Testis (tissue), 5 donors: ENCODE measurements at places on chromosomes 2 and 18.

GRCh38 chr2:159381574-159381973 is 95.1 kb upstream of the WDSUB1 start:
- no peaks in the 10 kb centered on the region for H3K36me3 ChIP-seq
- no peaks in the 10 kb centered on the region for H3K4me1 ChIP-seq
- DNase-seq, result no peak
- H3K4me3 ChIP-seq, result no peak overlapping the region
- H3K27me3 ChIP-seq, result no peaks in the 10 kb centered on the region

DNA sequence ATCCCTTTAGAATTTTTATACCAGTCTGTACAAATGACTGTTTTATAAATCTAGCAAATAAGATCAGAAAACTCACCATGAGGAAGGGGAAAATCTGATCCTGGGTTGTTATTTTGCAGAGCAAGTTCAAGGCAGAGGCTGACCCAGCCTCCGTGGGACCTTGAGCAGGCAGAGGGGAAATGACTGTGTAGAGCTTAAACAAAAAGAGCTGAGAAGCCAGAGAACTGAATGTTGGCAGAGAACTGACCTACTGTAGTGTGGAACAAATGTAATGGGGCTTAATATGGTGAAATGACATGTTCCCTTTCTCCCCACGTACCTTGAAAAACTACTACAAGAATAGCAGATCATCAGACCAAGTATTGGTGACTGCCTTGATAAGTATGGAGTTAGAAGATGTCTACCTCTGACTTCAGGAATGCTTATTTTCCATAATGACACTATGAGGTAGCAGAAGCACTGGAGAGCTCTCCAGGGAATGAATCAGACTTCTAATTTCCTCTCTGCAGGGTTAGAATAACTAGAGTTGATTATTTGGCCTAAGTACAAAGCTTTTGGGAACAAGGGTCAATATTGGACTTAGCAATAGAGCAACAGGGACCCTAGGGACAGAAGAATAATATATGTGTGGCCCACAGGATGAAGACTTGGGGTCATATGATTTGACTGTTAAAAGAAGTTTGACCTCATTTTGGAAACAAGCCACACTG is 304.4 kb downstream of the CCDC178 start:
- DNase-seq, result no peak
- H3K4me1 ChIP-seq, result no peaks in the 10 kb centered on the region
- no peak overlapping the region for H3K27ac ChIP-seq
- no peak overlapping the region for H3K4me3 ChIP-seq
- no peaks in the 10 kb centered on the region for H3K27me3 ChIP-seq

- no peak overlapping the region for H3K27ac ChIP-seq
- no peaks in the 10 kb centered on the region for H3K36me3 ChIP-seq
- H3K27me3 ChIP-seq, result no peaks in the 10 kb centered on the region
- DNase-seq, result no peak
These were observed 49.8 kb downstream of the USP34 start for GRCh38 chr2:61420991-61421544.

- H3K4me1 ChIP-seq, result no peaks in the 10 kb centered on the region
- H3K27me3 ChIP-seq, result no peaks in the 10 kb centered on the region
- no peaks in the 10 kb centered on the region for H3K36me3 ChIP-seq
- no peak overlapping the region for H3K4me3 ChIP-seq
- H3K27ac ChIP-seq, result no peak overlapping the region
These were observed 336.4 kb downstream of the EIPR1 start for GRCh38 chr2:3041246-3041645.

DNA sequence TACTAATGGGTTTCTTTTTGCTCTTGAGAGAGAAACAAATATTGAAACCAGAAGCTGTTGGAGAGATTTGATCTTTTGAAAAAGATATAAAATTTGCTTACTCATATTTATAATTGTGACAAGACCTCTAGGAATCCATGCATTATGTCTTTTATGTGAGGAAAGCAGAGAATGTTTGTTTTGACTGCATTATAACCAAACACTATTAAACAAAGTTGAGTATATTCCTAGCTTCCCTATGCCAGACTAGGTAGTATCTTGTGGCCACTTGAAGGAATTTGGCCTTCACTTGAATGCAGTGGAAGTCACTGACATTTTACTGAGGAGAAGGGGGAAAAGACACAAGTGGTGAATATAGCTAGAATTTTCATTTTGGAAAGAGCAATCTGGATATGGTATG is 521.8 kb upstream of the ZEB2 start:
- no peaks in the 10 kb centered on the region for H3K4me1 ChIP-seq
- no peaks in the 10 kb centered on the region for H3K27me3 ChIP-seq
- H3K36me3 ChIP-seq, result no peaks in the 10 kb centered on the region
- H3K27ac ChIP-seq, result no peak overlapping the region
- DNase-seq, result no peak
- H3K4me3 ChIP-seq, result no peak overlapping the region

DNA sequence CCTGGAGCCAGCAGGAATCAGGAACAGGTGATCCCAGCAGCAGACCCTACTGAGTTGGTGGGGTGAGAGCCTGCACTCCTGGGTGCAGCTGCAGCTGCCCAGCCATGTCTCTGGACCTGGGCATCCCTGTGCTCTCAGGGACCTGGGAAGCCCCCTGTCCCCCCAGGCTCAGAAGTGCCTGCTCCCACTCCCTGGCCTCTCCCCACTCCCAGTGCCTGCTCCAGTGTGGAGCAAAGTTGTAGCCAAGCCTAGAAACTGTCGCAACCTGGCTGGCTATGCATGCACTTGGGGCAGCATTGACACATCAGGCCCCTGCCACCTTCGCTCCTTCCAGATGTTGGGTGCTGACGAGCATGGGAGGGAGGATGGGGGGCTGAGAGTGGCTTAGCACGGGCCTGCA is 1124.7 kb upstream of the ACVR2A start:
- no peak overlapping the region for H3K27ac ChIP-seq
- no peaks in the 10 kb centered on the region for H3K4me1 ChIP-seq
- DNase-seq, result no peak
- no peaks in the 10 kb centered on the region for H3K27me3 ChIP-seq
- H3K36me3 ChIP-seq, result no peaks in the 10 kb centered on the region
- H3K4me3 ChIP-seq, result no peak overlapping the region

GRCh38 chr2:241810307-241811200 is 1.6 kb downstream of the NEU4 start:
- H3K36me3 ChIP-seq, result no peaks in the 10 kb centered on the region
- DNase-seq, result no peak
- no peaks in the 10 kb centered on the region for H3K27me3 ChIP-seq
- H3K4me1 ChIP-seq, result peaks cover 19% of the 10 kb centered on the region
- no peak overlapping the region for H3K27ac ChIP-seq
- no peak overlapping the region for H3K4me3 ChIP-seq

DNA sequence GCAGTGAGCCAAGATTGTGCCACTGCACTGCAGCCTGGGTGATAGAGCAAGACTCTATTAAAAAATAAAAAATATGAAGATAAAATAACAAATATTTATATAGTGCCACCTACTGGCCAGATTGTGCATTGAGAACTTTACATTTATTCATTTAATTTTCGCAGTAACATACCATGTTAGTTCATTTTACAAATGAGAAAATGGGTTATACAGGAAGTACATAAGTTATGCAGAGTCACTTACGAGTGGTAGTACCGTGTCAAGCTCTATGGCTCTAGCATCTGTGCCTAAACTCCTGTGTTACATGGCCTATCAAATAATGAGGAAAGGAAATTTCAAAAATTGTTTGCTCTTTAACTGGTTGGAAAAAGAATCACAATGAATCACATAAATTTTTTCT is 27.9 kb downstream of the RIF1 start:
- DNase-seq, result no peak
- no peak overlapping the region for H3K27ac ChIP-seq
- no peaks in the 10 kb centered on the region for H3K4me1 ChIP-seq
- no peaks in the 10 kb centered on the region for H3K27me3 ChIP-seq

GRCh38 chr18:45666520-45666919 is 51.2 kb downstream of the SLC14A2 start:
- H3K27ac ChIP-seq, result no peak overlapping the region
- no peaks in the 10 kb centered on the region for H3K27me3 ChIP-seq
- no peaks in the 10 kb centered on the region for H3K36me3 ChIP-seq
- DNase-seq, result no peak
- H3K4me1 ChIP-seq, result peaks cover 18% of the 10 kb centered on the region

- no peak for DNase-seq
- no peaks in the 10 kb centered on the region for H3K27me3 ChIP-seq
- H3K4me3 ChIP-seq, result no peak overlapping the region
- H3K27ac ChIP-seq, result no peak overlapping the region
- H3K4me1 ChIP-seq, result no peaks in the 10 kb centered on the region
- no peaks in the 10 kb centered on the region for H3K36me3 ChIP-seq
These were observed 228.4 kb upstream of the SLC39A10 start for GRCh38 chr2:195428673-195429072.

DNA sequence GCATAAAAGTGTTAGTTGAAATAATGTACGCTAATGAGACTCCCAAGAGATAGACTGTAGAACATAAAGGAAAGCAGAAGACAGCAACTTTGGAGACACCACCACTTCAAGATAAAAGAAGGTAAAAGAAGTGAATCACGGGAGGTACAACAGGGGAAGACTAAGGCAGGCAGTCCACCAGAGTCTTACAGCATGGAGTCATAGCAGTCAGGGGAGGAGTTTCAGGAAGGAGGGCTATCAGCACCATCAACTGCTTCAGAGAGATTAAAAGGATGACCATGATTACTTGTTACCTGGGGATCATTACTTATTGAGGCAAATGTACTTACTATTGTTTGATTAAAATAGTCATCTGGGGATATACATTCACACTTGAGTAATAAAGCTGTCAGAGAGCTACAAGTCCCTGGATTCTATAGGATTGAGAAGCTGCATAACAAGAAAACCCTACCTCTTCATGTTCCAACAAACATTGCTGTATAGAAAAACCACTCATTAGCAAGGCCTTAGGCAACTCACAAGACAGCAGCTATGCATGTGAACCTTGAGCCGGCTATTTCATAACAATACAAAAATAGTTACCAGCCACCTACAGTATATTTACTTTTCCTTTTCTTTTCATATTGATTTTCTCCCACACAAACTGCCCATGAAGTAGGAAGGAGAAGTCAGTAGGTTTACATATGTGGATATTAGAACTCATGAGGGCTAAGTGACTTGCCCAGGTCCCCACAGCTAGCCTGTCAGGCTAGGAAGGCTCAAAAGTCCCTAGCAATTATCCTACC is 101.7 kb downstream of the PDE11A start:
- H3K27ac ChIP-seq, result no peak overlapping the region
- no peaks in the 10 kb centered on the region for H3K36me3 ChIP-seq
- no peak overlapping the region for H3K4me3 ChIP-seq

DNA sequence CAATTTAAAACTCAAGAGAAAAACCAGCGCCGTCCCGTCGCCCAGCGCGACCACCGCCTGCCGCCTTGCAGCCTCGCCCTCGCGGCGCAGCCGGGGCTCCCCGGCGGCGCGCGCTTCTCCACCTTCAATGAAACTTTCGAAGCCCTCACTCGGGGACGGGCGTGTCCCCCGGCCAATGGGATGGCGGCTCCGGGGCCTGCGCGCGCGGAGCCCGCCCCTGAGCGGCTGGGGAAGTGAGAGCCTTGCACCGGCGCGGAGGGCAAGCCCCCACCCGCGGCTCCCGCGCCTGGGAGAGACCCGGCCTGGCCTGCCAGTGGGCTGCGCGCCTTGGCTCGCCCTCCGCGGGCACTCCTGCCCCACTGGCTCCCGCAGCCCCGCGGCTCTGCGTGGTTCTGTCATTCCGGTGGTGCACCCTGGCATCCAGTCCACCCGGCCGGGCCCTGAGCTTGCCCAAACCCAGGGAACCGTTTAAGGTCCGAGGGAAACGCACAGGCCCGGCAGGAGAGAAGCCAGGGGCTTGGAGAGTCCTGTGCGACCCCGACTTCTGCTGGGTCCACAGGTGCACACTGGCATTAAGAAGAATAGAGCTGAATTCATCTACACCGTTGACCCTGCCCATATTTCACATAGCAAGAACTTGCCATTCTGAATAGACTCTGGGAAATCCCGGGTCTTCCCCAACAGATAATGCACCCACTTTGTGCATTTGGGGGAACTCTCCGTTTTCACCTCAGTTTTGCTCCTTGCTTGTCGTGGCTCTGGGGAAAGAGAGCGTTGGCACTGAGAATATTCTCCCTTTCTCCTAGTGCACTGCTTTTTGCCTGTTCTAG is at the start of gene PIEZO2:
TSS of gene PIEZO2 (minus strand) at position 129 of the 830 bp plus-strand sequence. CDS start 981 bp downstream, outside the sequence.
- peak; percentile 68 for DNase-seq
- no peaks in the 10 kb centered on the region for H3K27me3 ChIP-seq
- peak within 1 kb of the TSS; percentile 39 for H3K4me3 ChIP-seq
- H3K4me1 ChIP-seq, result no peaks in the 10 kb centered on the region
- no peaks in the 10 kb centered on the region for H3K36me3 ChIP-seq

DNA sequence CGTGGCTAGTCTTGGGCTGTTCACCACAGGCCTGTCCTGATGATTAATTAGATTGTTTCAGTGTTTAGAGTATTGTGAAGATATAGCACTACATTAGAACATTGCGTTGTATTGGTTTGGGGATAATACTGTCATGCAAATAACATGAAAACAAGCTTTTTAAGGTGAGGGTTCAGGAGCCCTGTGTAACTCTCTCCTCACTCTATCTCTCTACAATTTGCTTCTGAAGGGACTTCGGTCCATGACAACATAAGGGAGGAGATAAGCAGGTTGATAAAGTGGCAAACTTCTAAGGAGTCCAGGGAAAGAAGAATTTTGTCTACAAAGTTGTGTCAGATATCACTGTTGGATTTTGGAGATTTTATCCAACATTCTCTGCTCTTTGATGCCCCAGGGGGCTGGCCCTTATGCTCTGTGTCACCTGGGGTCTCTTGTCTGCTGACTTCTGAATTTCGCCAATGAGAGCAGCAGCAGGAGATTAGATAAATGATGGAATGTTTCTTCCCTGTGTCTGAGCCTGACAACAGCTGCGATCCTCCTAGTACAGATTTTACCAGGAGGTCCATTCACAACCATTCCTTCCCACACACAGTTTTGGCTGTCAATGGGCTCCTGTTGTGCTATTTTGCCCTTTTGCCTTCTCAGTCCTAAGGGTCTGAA is 3.3 kb downstream of the TNP1 start:
- no peaks in the 10 kb centered on the region for H3K36me3 ChIP-seq
- no peak for DNase-seq
- peak overlapping the region; percentile 11 for H3K27ac ChIP-seq
- no peaks in the 10 kb centered on the region for H3K27me3 ChIP-seq
- peaks cover 22% of the 10 kb centered on the region for H3K4me1 ChIP-seq
- H3K4me3 ChIP-seq, result no peak overlapping the region

DNA sequence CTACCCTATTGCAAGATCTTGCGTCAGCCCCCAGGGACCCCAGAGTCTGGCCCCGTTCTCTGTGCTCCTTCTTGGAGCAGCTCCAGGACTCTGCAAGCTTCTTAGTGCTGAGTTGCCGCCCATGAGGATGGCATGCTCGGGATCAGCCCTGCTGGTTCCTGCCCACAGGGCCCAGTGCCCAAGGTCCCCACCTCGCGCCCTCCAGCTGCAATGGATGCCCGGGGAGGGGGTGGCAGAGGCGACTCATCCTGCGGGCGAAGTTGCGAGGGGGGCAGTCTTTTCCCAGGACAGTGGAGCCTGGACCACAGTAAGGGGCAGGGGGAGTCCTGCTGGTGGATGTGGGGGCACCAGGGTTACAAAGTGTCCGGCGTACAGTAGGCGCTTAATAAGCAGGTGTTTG is 261.9 kb downstream of the BCL2 start:
- no peak overlapping the region for H3K27ac ChIP-seq
- H3K36me3 ChIP-seq, result no peaks in the 10 kb centered on the region
- H3K4me1 ChIP-seq, result no peaks in the 10 kb centered on the region
- no peaks in the 10 kb centered on the region for H3K27me3 ChIP-seq
- DNase-seq, result no peak
